ENCODE measurements at places on chromosomes 7 and 10. TPM values are rescaled to one million over a fixed set of nuclear protein-coding genes. Genes with fewer than 3 reads are reported as not detected.

DNA sequence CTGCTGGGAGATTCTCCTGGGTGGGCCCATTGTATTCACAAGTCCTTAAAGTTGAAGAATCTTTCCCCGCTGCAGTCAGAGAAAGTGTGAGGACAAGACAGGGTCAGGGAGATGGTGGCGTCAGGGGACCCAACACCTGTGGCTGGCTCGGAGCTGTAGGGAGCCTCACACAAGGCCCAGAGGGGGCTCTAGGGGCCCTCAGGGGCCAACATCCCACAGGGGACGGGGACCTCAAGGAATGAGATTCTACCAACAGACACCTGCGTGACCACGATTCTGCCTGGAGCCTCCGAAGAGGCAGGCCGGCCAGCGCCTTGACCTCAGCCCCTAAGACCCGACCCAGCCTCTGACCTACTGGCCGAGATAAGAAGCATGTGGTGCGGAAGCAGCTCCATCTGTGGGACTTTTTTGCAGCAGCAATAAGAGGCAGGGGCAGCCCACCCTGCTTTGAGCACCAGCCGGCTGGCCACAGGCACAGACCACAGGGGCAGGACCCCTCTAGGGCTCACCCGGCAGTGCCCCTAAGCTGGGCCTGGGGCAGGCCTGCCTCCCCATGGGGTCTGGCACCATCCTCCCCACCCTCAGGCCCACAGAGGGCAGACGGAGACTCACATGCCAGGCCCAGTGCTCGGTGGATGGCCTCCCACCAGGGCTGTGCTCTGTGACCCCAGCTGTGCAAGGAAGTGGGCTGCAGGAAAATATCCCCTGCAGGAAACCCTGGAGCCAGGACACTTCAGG lies 13.2 kb downstream of the RASGEF1A start:
- no peak overlapping the region for H3K27ac ChIP-seq
- H3K4me3 ChIP-seq, result no peak overlapping the region
- no peaks in the 10 kb centered on the region for H3K36me3 ChIP-seq

The COL26A1 gene
- total RNA-seq, result 70.9 TPM

DNA sequence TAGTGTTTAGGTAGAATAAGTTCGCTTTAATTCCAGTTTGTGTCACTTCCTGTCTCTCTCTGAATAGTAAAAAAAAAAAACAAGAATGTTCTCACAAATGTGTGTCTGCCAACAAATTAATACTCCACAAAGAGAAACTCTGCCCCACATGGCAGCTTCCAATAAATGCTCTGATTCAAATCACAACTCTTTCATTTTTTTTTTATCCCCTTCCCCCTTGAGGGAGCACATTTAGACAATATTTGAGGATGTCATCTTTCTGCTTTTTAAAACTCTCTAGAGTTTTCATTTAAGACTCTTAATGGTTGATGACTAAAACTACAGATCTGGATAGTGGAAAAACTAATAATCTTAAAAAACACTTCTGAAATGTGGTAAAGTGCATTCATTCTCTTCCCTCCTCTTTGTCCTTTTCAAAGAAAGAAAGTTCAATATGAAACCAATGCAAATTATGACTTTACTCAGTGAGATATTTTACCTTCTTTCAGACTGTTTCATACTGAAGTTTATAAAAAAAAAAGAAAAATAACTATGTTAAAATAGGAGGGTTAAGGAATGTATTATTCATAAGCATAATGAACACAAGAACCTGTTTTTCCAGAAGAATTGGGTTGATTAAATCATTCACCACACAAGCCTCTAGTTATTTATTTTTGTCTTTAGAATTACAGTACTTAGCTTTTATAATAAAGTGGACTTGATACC lies 42.3 kb downstream of the ARID5B start:
- H3K4me1 ChIP-seq, result peaks cover 10% of the 10 kb centered on the region
- H3K36me3 ChIP-seq, result no peaks in the 10 kb centered on the region
- H3K27ac ChIP-seq, result peak overlapping the region; percentile 67
- no peaks in the 10 kb centered on the region for H3K27me3 ChIP-seq
- no peak for DNase-seq
- H3K4me3 ChIP-seq, result no peak overlapping the region

The ZNF365 gene
- 0.39 TPM for total RNA-seq

The ITIH5 gene
- total RNA-seq, result 3.8 TPM

GRCh38 chr10:42476101-42476500 lies 162.3 kb downstream of the ZNF33B start:
- H3K27me3 ChIP-seq, result peaks cover 32% of the 10 kb centered on the region
- peaks cover 61% of the 10 kb centered on the region for H3K36me3 ChIP-seq
- H3K4me1 ChIP-seq, result no peaks in the 10 kb centered on the region
- DNase-seq, result no peak

DNA sequence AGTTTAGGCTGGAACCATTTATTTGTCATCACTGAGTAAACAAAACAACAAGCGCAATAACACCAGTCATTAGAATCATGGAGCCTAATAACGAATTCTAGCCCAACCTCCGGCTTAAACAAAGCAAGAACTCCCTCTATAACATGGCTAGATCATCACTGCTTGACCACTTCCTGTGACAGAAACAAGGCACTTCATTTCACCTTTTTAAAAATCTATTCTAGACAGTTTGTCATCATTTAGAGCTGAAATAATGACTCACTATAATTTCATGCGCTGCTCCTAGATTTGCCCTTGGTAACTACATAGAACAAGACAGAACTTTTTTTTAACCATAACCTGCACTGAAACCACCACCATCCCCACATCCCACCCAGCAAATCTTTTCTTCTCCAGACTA lies 81.3 kb downstream of the OSBPL3 start:
- H3K4me3 ChIP-seq, result no peak overlapping the region
- H3K27me3 ChIP-seq, result no peaks in the 10 kb centered on the region
- H3K36me3 ChIP-seq, result no peaks in the 10 kb centered on the region
- no peak overlapping the region for H3K27ac ChIP-seq
- H3K4me1 ChIP-seq, result peaks cover 24% of the 10 kb centered on the region
- DNase-seq, result no peak

GRCh38 chr10:73589563-73590126 lies 1.5 kb downstream of the USP54 start:
- peaks cover 49% of the 10 kb centered on the region for H3K4me1 ChIP-seq
- H3K4me3 ChIP-seq, result no peak overlapping the region
- no peaks in the 10 kb centered on the region for H3K27me3 ChIP-seq
- H3K36me3 ChIP-seq, result peaks cover 12% of the 10 kb centered on the region
- peak overlapping the region; percentile 16 for H3K27ac ChIP-seq

DNA sequence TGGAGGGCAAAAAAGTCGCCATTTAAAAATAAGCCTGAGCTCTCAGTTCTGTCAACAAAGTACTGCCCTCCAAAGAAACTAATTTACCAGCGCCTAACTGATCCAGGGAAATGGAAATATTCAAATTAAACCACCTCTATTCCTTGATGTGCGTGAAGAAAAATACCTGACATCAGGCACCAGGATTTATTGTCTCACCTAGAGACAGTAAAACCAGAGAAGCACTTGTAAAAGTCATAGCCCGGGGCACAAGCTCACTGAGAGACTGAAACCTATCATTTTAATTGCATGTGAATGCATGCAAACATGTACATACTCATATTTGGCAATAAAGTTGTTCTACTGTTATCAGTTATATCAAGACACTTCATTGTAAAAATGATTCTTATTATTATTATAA lies 147.3 kb upstream of the VSTM2A start:
- DNase-seq, result no peak
- 0 out of 2 replicates have a peak, but pooled peaks cover 3% of the 10 kb centered on the region for H3K4me1 ChIP-seq
- peaks cover 20% of the 10 kb centered on the region for H3K36me3 ChIP-seq
- H3K27me3 ChIP-seq, result no peaks in the 10 kb centered on the region
- no peak overlapping the region for H3K27ac ChIP-seq

The CYP17A1 gene
- total RNA-seq, result 2.1 TPM

DNA sequence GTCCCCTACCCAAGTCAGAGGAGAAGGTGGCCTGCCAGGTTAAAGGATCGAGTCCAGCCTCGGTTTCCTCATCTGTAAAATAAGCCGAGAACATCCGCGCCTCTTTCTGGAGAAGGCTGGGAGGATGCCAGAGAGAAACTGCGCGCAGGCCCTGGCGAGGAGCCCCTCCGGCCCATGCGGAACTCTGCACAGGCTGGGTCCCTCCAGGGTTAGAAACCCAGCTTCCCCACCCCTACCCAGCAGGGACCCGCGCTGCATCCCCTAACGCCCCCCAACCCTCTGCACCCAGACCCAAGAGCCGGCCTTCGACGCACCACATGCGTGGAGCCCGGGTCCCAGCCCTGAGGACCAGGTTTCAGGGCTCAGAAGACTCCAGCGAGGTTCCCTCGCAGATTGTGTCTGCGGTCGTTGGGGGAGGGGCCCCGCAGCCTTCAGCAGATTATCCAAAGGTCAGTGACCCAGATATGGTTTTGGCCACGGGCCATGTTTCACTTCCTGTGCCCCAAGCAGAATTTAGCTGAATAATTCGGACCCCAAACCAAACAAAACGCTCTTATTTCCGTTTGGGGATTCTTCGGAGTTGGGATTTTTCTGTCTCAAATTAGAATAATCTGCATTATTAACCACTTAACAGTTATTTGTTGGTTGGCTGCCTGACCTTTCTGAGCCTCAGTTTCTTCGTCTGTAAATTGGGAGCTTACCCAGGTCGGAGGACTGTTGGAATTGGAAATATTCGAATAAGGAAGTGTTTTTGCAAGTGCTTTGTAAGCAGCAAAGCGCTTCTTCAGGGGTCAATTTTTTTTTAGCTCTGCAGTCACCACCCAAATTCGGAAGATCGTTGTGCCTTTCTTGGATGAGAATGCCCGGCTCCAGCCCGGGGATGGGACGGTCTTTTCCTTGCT lies 167.7 kb downstream of the UBE2H start:
- H3K27me3 ChIP-seq, result peaks cover 92% of the 10 kb centered on the region
- H3K4me1 ChIP-seq, result peaks cover 47% of the 10 kb centered on the region
- peak overlapping the region; percentile 63 for H3K4me3 ChIP-seq
- DNase-seq, result peak; percentile 32
- H3K36me3 ChIP-seq, result no peaks in the 10 kb centered on the region
- no peak overlapping the region for H3K27ac ChIP-seq

Data from WTC11 (cell line).